ENCODE measurements at places on chromosomes 16 and 17. TPM values are rescaled to one million over a fixed set of nuclear protein-coding genes. Genes with fewer than 3 reads are reported as not detected.

DNA sequence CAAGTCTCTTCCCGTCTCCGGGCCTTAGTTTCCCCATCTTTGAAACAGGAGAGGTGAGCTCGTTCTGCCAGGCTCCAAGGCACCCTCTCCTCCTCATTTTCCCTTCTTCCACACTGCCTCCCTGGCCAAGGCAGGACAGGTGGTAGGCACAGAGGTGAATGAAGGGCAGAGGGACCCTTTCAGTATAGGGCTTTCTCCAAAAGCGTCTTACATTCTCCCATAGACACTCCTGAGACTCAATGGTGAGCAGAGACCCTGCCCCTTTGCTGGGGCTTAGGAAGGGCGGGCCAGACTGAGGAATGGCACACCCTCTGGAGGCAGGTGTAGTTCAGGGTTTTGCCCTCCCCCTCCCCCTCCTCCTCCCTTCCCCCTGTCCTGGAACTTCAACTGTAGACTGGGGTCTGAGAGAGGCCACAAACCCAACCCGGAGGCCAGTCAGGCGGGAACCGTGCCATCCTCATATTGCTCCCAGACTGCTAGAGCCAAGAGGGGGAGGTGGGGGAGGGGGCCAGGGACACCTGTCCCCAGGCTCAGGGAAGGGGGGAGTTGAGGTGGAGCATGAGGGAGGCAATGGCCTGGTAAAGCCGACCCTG is 1.9 kb downstream of the PLEKHH3 start:
- DNase-seq = no peak

The MT1A gene
- 3.4 TPM for total RNA-seq

GRCh38 chr16:52547834-52548215 is 882 bp upstream of the TOX3 start:
- DNase-seq = no peak

DNA sequence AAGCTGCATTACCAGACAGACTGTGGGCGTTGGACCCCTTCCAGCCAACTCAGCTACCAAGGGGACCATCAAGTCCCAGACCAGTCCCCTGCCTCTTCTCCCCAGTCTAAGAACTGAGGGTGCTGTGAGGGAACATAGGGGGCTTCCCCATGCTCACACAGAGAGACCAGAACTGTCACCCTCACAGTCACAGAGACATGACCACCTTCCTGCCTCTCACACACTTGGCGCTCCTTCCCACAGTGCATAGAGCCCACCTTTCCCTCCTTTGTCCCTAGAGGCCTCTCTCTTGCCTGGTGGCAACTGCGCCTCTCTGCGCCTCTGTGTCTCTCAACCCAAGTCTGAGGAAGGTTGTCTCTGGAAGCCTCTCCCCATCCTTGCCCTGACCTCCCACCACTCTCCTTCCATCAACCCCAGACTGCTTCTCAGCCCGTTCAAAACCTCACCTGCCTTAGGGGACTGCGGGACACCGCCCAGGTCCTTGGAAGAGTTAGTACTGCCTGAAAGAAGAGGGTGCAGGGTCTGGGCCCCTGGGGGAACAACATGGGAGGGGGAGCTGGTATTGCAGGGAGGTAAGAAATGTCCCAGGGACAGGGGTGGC is 6.1 kb upstream of the LHX1 start:
- DNase-seq = no peak

DNA sequence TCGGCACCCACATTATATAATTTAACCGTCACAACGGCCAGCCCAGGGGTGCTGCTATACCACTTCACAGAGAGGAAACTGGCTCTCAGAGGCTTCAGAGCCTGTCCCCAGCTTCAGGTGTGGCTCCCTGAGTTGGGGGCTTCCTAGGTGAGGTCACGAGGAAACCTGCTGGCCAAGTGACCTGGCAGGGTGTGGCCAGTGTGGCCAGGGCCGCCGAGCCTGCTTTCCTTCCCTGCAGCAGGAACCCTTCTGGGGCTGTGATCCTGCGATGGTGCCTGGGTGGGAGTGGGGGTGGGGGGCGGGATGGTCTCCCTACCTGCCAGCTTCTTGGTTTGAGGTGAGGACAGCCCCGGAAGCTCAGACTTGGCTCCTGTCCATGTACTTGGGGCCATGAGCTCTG is 39.9 kb downstream of the ADCY7 start:
- DNase-seq = no peak

DNA sequence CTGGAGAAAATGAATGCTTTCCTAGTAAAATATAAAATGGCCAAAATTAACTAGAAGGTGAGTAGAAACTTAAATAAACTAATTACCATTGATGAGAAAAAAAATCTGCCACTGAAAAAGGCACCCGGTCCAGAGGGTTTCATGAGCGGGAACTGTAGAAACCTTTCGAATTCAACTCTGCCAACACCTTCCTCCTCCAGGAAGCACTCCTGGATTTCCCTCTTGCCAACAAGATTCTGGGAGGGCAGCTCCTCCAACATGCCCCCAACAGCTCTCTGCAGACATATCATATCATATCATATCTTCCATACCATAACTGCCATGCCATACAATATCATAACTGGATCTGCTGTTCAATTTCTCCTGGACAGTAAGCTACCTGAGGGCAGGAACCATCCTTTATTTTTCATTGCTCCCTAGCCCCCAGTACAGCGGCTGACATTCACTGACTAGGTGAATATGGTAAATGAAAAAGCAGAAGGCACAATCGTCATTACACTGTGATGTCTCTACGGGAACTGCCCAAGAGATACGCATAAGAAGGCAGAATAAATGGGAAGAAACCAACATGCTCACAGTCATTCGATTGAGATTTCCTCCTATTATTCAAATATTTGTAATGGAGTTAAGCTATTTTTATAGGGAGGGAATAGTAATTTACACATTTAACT is 9.2 kb downstream of the ARHGAP27 start:
- no peak for DNase-seq

GRCh38 chr17:38897671-38898290 is 27.6 kb upstream of the LASP1NB start:
- peak; percentile 30 for DNase-seq

DNA sequence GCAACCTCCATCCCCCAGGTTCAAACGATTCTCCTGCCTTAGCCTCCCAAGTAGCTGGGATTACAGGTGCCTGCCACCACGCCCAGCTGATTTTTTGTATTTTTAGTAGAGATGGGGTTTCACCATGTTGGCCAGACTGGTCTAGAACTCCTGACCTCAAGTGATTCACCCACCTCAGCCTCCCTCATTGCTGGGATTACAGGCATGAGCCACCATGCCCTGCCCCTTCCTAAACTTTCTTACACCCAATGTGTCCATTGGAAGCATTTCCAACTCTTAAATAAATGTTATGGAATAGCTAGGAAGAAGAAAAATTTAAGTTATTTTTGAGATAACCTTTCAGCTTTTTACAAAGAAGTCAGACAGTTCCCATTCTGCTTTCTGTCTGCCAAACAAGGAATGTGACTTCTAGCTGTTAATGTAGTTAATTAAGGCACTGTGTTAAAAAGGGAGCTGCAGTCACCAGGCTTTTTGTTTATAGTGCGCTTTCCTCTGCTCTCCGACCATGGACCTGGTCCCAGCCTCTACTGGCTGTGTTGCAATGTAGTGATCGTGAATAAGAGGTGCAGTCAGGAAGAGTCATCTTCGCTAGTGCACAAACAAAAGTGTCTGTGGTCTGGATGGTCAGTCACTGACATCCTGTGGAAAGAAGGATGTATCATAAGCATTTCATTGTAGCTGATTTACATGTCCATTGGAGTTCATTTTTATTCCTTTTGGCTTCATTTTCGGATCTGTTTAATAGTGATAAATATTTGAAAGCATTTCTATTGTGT is 39.7 kb downstream of the USP10 start:
- peak; percentile 87 for DNase-seq

DNA sequence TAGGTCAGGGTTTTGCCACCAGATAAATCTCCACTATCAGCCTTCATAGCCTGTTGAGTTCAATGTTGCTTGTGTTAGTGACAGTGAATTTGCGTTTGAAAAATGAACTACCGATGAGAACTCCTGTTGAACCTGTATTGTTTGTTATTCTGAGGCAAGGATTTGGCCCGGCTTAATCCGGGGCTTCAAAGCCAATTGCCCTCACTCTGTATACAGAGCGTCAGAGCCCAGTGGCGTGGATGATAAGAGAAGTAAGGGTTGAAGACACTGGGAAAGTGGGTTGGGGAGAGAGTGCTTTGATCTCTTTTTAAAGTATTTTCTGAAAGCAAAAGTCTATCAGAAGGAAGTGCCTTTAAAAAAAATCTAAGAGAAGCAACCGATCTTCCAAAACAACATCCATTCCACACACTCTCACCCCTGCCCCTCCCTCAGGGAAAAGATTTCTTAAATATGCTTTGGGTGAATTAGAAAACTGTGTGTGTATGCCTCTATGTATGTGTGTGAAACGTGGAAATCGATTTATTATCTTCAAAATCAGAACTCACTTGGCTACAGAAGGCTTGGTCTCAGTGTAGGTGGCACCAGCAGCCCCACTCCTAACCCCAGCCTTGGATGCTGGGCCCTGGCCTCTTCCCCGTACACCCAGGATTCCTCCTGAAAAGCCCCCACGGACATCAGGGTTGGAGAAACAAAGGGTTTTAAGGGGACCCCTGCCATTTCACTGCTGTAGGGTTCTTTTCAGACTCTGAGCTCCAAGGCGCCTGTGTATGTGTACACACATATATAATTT is 8.8 kb downstream of the TBX4 start:
- DNase-seq = no peak

DNA sequence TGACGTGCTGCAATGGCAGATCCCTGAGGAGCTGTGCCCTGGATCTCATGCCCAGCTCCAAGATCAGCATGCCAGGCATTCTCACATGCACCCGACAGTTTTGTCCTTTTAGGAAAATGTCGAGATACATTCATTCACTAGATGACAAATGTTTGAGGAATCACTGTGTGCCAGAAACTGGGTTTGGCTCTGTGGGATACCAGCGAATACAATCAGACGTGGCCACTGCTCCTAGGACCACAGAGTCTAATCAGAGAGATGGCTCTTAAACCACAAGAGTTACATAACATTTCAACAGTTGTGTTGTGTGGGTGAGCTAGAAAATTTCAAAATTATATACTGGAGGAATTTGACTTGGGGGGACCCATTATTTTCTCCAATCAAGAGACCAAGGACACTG is 579.7 kb downstream of the CDH13 start:
- DNase-seq = peak; percentile 78
